ENCODE measurements at places on chromosomes 12 and 14.

DNA sequence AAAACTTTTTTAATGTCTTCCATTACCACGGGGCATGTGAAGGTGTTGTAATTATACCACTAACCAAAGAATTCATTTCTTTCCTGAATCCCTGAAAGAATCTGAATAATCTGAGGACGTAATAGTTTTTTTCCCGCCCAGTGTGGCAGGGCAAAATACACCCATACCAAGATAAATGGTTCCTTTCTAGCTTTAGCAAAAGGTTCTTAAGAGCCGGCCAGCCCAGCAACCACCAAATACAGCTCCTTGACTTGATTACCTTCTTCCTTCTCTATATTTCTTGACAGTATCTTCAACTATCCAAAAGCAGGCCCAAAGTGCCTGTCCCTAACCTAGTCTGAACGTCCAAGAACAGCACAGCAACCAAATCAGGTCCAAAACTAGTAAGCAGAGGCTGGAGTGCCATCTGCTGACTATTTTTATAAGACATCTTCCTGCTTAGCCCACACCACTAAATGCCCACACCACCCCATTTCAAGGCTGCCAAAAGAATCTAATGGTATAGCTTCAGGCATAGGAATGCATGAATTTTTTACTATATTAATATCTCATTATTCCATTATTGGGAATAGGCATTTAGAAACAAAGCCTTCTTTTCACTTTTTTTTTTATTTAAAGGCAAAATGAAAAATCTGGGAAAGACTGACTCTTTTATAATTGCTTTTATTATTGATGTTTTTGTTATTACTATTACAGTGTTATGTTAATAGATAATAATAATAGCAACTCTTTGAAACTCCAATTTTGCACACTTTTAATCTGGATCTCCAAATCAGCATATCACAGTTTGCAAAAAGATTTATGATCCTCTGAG, 524.4 kb downstream of the MED13L start:
- DNase-seq = no peak

DNA sequence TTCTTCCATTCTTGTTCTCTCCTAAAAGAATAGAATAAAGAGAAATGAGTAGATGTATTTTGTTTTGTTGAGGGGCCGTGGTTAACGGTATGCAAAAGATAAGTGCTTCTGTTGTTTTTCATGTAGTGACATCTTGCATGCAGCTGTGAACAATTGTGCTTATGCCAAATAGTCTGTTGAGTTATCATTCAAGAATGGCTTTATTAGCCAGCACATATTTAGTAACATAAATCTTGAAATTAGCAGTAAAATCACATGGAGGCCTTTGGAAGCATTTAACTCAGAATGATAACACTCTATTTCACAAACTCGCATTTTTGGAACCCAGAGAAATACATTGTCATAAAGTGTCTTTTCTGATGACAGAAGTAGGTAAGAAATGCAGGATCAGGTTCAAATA, 1772.0 kb upstream of the FLRT2 start:
- no peak for DNase-seq

DNA sequence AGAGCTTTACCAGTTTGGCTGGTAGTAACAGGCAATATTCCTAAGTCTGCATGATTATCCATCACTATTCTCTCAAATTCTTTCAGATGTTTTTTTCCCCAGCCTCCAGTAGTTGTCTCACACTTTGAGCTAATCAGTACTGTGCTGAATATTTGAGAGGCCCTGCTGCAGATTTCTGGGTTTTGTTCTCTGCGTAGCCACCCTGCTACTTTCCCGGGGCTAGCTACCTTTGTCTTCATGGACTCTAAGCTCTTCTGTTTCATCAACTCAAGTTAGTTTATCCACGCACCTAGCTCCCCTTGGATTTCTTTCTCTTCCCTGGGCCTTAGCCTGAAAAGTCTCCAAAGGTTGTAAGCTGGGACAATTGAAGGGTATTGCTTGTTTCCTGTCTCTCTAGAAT, 73.0 kb downstream of the FUT8 start:
- no peak for DNase-seq

GRCh38 chr14:86491743-86492142, 961.8 kb downstream of the FLRT2 start:
- no peak for DNase-seq

GRCh38 chr12:21831791-21832344, 57.4 kb upstream of the KCNJ8 start:
- DNase-seq = no peak

DNA sequence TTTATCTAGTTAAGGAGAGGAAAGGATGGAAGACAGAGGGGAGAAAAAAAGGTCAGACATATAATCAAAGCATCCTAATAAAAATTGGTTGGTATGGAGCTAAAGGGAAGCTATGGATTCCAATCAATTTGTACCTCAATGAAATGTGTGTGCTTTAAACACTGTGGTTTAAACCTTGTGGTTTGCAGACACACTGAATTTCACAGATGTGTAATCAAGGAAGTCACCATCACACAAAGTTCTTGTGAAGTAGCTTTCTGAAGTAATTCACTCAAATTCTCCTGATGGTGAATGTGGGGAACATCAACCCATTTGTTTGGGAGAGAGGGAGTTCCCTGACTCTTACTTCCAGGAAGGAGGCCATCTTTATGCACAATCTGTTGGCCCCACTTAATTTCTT, 243.3 kb upstream of the KRR1 start:
- DNase-seq = no peak

GRCh38 chr14:58961045-58961731, 227.3 kb upstream of the DAAM1 start:
- no peak for DNase-seq

GRCh38 chr14:63224196-63224595, 20.0 kb downstream of the RHOJ start:
- DNase-seq = no peak

DNA sequence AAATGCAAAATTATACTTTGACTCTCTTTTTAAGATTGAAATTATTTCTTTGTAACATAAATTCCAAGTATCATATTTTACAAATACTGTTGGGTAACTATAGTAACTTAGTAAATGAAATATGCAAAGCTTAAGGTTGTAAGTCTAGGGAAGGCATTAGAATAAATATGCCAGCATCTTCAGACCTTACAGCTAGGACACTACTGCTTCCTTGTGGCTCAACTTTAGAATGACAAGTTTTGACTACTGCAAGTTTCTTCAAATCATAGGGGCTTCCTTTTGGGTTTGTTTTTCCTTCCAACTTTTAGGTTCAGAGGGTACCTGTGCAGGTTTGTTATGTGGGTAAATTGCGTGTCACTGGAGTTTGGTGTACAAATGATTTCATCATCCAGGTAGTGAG, 17.7 kb upstream of the ANP32D start:
- no peak for DNase-seq

DNA sequence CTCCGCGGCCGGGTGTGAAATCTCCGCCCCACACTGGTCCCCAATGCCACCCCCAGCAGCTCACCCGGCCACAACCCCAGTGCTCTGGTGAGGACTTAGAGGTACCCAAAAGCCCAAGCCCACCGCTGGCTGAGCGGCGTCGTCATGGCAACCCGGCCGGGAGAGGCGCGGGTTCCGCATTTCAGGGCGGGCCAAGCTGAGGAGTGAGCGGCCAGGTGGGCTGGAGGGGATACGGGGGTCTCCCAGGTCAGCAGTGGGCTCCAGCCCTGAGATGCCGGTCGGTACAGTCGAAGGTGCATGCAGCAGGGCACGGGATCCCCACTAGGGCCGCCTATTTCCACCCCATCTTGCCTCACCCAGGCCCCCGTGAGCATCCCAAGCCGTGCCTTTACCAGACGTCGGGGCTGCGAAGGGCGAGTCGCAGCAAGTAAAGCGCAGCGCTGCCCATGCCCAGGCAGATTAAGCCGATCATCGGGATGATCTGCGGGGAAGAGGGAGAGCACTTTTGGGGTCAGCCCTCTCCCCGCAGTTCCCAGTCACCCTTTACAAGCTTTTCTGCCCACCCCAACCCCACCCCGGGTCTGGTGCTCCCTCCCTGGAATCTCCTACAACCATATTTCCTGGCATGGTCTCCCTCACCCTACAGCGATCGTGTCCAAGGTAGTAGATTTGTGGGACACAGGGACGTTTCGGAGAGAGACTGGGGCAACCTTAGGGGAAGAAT, 6.9 kb downstream of the SHMT2 start:
- DNase-seq = peak; percentile 53

DNA sequence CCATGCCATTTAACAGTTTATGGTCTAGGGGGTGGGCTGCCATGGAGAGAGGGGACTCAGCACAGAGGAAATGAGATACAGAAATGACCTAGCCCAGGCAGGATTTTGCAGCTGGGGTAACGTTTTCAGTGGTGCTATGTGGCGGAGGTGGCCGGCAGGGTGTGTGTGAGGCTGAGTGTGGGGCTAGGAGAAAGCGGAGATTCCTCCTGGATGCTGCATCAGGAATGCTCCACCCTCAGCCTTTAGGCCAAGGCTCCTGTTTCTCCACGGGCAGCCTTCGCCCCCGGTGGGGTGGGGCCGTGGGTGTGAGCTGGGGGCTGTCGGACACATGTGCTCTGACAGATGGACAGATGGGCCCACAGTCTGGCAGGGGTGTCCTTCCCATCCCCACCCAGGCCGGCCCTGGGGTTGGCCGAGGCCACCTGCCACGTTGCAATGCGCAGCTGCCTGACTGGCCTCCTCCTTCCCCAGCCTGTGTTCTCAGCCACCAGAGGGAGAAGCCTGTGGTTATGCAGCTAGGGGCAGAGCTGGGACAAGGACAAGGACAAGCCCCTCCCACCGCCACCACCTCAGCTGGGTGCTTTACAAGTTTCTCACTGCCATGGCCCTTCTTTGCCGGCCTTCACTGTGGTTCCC, 44.3 kb downstream of the TEAD4 start:
- no peak for DNase-seq

GRCh38 chr12:8867786-8868185, 45.4 kb downstream of the A2ML1 start:
- DNase-seq = no peak

GRCh38 chr12:132633398-132633797, 14.8 kb downstream of the P2RX2 start:
- DNase-seq = no peak

- DNase-seq = no peak
Measured at GRCh38 chr12:102461501-102461900, 18.9 kb downstream of the IGF1 start.

- DNase-seq = no peak
Measured at GRCh38 chr12:66354291-66354690, 52.0 kb downstream of the HELB start.

DNA sequence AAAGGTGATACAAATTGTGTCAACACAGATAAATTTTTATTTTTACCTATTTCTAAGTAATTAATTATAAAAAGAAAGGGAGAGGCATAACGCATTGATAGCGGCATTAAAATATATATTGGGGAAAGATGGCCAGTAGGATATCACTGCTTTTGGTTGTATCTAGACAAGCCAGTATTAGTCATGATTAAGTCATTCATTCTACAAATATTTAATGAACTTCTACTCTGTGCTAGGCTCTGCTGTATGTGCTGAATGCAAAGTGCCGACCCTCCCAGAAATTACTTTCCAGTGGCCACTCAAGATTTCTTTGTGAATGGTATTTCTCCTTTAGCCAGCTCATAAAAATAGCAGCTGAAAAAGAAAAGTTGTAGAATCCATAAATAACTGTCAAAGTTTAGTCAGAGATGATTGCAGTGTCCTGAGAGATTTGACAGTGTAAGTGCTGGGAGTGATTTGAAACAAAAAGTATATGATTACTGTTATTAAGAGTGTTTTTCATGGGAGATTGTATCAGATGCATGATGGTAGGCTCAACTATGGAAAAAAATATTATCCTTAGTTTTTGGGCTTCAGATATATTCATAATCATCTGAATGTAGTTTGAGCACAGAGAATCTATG, 133.2 kb downstream of the MGAT4C start:
- DNase-seq = no peak

DNA sequence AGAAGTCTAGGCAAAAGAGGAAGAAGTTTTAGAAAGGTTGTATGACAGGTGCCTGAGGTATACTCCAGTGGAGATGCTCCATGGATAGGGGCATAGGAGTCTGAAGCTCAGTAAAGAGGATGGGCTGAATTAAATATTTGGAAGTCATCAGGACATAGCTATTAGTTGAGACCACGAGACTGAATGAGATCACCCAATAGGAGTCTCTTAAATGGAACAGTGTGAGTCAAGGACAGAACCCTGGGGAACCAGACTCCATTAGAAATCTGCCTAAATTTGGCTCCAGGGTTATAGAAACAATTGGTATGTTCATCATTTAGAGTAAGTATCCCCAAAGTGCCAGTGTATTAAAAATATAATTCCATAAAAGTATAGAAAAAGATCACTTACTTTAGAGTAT, 172.6 kb downstream of the PRKCH start:
- DNase-seq = no peak

All from stimulated activated CD8-positive, alpha-beta memory T cell treated with anti-CD3 and anti-CD28 coated beads, Interleukin-4, amount 100 ng/mL, for 48 hours (primary cell).